ENCODE measurements at places on chromosomes 5 and 9. TPM values are rescaled to one million over a fixed set of nuclear protein-coding genes. Genes with fewer than 3 reads are reported as not detected.

PCDHB16 gene
- not detected for total RNA-seq

GRCh38 chr5:138883211-138883610 lies 8.1 kb upstream of the LRRTM2 start:
- DNase-seq: no peak

GPR151 gene
- not detected for total RNA-seq

- DNase-seq: no peak
Observed at GRCh38 chr9:116899337-116900006, 212.4 kb downstream of the TRIM32 start.

DNA sequence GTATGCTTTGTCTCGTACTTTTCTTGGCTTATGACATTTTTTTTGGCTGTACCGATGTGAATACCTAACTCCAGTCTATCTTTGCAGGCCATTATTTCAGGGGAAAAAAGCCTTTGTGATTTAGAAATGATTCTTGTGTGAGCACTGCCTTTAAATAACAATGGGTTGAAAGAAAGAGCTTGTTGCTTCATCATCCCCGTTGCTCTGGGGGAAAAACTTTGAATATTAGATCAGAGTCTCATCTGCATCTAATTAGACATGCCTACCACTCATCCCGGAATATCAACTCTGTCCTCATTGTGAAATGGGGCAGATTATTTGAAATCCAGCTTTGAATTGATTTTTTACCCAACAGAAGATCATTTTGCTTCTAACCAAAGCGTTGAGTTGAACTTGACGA lies 13.5 kb downstream of the CXCL14 start:
- no peak for DNase-seq

DNA sequence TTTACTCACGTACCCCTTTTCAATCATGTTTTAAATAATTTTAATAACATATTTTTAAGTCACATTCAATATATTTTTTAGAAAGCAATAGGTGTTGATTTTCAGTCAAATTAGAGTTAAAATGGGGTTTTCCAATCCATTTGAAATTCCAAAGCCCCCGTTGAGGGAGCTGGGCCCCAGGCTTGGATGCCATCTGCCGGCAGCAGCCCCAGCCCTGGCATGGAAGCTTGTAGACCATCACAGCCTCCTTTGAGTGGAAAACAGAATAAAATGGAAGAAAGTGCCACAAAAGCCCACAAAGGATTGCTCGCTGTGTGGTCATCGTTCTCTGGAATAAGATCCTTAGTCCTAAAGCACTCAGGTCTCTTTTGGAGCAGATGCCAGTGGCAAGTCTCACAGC lies 81.4 kb downstream of the SEMA5A start:
- no peak for DNase-seq

CER1 gene
- total RNA-seq: not detected

CEL gene
- 2.9 TPM for total RNA-seq

GBGT1 gene
- 3.6 TPM for total RNA-seq

DNA sequence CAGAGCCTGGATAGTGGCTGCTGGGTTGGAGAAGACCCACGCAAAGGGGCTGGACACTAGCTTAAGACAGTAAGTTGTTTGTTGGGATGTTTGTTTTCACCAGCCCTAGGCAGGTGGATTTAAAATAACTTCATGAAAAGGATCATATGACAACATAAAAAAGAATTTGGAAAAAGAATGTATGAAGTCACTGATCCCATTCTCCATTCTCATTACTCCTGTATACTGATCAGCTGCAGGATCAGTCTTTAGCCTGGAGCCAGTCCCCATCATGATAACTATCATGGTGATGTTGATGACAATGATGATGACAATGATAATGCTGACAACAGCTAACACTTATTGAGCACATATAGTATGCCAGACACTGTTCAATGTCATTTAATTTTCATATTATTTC lies 92.1 kb upstream of the IFNE start:
- no peak for DNase-seq

- DNase-seq: no peak
Observed at GRCh38 chr5:88657136-88657535, 225.8 kb downstream of the MEF2C start.

STK10 gene
- 143 TPM for total RNA-seq

GRCh38 chr9:133090752-133091385 lies 29.1 kb downstream of the CEL start:
- no peak for DNase-seq

GRCh38 chr5:74415695-74416102 lies 224.8 kb downstream of the ENC1 start:
- DNase-seq: no peak

SLC36A2 gene
- total RNA-seq: not detected

GRCh38 chr5:171157775-171158174 lies 151.3 kb upstream of the TLX3 start:
- no peak for DNase-seq

DNA sequence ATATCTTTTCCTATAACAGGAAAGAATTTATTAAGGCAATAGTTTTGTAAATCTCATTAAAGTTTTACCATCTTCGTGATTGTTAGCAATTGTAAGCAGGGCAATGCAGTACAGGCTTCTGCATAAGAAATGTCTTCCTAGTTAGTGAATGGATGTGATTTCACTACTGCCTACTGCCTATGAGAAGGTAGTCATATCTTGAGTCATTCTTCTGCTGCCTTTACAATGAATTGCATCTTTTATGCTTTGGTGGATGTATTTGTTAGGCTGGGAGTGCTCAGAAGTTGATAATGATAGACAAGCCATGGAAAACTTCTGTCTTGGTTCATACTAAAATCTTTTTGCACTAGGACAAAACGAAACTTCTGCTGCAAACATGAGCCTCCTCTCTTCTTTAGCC lies 128.0 kb downstream of the ADAMTSL1 start:
- DNase-seq: no peak

GRCh38 chr5:80125962-80126480 lies 90.9 kb downstream of the THBS4 start:
- DNase-seq: peak; percentile 37

DNA sequence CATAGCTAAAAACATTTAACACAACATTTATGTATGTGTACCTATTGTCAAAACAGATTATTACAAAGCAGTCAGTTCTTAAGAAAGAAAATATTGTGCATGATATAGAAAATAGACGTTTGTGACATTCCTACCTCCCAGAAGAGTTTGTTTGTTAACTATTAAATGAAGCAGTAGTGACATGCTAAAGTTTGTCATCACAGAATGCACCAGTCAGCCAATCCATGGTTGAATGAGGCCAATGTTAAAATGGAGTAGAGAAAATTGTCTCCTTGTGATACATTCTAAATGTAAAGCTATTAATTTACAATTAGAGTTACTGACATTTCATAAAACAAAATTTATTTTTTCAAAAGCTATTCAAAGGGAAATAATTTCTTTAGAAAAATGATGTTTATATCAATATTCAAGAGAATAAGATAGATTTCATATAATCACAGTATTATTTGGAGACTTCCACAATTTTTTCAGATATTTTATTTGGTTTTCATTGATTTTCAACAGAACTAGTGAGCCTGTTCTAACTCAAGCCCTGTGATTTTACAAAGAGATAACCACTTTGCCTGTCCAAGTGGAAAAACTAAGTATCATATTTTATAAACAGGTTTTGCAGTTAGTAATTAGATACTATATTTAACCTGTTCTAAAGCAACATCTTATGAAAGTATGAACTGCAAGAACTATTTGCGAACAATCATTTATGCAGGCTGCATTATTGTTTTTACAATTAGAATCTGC lies 176.8 kb downstream of the ISL1 start:
- DNase-seq: no peak

- DNase-seq: no peak
Observed at GRCh38 chr9:126424511-126424910, 97.9 kb downstream of the MVB12B start.

GRCh38 chr5:173741087-173741486 lies 124.6 kb upstream of the BOD1 start:
- no peak for DNase-seq

- peak; percentile 70 for DNase-seq
Observed at GRCh38 chr5:32499261-32499660, 54.7 kb upstream of the ZFR start.

LCN15 gene
- total RNA-seq: not detected

PCDHB13 gene
- not detected for total RNA-seq

DNA sequence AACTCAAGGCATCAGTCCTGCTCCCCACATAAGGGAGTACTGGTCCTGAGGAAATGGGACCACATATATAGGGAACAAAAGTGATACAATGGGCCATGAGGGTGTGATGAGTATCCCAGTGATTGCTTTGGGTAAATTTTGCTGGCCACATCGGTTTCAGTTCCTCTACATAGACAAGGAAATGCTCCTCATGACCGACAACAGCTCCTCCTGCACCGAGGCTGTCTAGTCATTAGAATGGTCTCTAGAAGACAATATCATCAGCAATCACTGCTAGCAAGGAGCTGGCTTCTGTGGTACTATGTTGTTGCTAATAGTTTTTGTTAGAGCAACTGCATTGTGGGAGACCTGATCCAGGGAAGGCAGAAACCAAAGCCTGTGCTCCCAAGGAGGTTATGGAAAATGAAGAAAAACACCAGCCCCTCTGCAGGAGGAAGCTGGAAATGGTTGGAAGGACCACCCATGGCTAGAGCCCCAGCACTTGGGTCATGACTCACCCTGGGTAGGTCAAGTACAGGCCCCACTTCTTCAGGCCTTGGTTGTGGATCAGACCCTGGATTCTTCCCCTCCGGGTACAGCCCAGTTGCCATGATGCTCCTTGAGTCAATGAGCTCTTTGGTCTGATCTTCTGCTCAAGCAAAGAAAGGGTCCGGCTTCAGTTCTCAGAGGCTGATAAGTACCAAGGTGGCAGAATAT lies 3.4 kb upstream of the CTSL start:
- no peak for DNase-seq

DNA sequence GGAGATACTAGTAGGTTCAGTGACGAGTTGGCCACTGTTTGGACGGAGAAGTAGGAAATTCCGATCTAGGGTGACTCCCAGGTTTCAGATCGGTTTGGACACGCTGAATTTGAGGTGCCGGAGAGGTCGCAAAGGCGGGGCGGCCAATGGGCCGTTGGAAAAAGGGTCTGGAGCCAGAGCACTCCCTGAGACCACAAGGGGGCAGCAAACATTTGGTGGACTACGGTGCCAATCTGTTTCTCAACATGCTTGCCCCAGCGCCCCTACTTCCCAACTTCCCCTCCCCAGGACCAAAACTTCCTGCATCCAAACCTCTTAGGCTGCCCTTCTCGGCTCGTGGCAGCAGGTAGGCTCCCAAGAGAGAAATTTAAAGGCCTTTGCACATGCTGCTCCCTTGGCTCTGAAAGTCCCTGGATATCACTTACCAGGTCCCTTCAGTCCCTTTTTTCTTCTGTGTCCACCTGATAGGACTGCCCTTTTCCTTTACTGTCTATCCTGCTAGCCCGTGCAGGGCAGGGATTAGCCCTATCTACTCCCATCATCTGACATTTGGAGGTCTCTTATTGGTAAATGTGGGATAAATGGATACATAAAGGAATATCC lies 992 bp upstream of the RPP25L start:
- DNase-seq: peak; percentile 81

HAPLN1 gene
- not detected for total RNA-seq

DNA sequence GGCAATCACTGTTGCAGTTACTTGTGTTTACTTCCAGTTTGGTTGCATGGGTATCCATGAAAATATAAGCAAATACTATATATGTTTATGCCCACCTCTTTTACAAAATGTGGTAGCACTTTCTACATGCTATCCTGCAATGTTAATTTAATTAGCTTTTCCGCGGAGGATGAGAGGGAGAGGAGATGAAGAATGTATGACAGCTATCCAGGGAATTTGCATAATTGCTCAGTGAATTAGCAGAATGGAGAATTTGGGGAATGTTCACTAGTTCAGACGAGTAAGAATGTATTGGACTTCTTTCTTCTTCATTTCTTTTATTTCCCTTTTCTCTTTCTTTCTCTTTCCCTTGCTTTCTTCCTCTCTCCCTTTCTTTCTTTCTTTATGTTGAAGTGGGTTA lies 140.7 kb upstream of the SLC28A3 start:
- DNase-seq: no peak

PDZD2 gene
- not detected for total RNA-seq

- DNase-seq: no peak
Observed at GRCh38 chr5:170438581-170438980, 49.4 kb upstream of the KCNMB1 start.

ADAMTS2 gene
- not detected for total RNA-seq

PGM5 gene
- not detected for total RNA-seq

DNA sequence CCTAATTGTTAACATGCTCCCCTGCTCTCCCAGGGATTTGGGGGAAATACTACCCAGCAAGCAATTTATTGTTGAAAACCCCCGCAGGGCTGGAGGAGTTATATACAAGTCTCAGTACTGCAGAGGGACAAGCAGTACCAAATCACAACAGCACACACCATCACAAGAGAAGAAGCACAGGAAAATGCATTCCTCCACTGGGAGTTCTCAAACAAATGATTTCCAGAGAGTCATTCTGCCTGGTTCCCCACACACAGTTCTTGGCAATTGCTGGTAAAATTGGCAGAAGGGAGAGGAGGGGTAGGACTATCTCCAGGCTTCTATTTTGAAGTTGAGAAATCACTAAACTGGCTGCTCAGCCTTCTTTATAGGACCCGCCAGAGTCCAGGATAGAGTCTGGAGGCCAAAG lies 16.8 kb downstream of the SIL1 start:
- no peak for DNase-seq

GRCh38 chr5:127891942-127892341 lies 188.8 kb downstream of the CCDC192 start:
- DNase-seq: no peak

GRCh38 chr5:68266457-68266856 lies 50.9 kb downstream of the PIK3R1 start:
- DNase-seq: no peak

DNA sequence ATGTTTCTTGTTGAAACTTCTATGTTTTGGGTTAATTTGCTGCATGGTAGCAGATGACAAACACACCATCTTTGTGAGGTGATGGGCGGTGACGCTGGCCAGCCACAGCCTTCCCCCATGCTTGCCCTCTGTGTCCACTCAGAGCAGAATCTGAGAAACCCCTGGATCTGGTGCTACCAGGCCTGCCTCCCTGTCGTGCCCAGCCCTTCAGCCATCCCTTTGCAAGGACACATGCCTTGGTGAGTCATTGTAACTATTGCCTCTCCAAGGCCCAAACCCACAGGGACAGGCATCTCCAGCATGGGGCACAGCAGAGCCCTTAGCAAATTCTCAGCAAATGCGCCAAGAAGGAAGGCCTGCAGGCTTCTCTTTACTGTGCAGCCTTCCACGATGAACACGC lies 48.1 kb upstream of the FCN1 start:
- DNase-seq: no peak

C9 gene
- not detected for total RNA-seq

CNTNAP3 gene
- total RNA-seq: not detected

Data from activated CD8-positive, alpha-beta T cell treated with anti-CD3 and anti-CD28 coated beads for 36 hours (primary cell).